ENCODE measurements at places on chromosomes 1 and 21.

DNA sequence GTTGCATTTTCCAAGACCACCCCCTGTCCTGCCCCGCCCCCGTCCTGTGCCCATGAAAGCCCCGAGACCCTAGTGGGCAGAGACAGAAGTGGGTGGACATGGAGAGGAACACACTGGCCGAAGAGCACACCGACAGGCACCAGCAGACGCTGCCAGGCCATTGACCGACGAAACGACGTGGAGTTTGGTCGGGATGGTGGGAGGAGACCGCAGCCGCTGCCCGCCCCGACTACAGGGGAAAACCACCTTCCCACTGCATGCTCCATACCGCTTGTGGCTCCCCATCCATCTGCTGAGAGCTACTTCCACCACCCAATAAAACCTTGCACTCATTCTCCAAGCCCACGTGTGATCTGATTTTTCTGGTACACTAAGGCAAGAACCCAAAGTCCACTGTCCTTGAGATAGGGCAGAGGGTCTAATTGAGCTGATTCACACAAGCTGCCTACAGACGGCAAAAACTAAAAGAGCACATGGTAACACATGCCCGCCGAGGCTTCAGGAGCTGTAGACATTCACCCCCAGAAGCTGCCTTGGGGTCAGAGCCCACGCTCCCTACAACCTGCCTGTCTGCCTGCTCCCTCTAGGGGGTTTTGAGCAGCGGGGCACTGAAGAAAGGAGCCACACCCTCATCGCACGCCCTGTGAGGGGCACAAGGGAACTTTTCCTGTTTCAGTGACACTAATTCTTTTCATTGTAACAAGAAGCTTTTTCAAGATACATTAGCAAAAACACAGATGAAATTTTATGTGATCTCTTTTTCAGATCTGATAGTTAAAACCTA, 81.2 kb upstream of the RAB3GAP2 start:
- DNase-seq, result no peak

- DNase-seq, result peak; percentile 99
Measured at GRCh38 chr1:156659988-156660751, 17.0 kb downstream of the NES start.

GRCh38 chr1:8598783-8599182, 218.7 kb downstream of the RERE start:
- no peak for DNase-seq

- DNase-seq, result no peak
Measured at GRCh38 chr1:154371436-154371835, 33.7 kb upstream of the IL6R start.

DNA sequence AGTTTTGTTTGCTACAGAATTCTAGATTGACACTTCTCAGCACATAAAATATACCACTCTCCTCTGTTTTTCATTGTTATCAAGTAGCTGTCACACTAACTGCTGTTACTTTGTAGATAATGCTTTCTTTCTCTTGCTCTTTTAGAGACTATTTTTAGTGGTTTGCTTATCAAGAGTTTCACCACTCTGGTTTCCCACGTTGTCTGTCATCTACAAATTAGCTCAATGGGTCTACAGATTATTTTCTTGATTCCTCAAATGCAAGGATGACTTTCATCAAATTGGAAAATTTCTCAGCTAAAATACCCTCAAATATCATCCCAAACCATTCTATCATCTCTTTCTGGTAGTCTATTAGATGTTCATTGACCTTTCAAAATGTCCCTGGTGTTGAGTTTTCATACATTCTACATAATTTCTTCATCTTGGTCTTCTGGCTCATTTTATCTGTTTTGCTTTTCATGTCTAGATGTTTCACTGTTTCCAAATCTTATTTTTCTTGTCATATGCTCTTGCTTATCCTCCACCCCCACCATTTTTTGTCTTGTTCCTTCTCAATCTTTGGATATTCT, 122.5 kb downstream of the TRIM33 start:
- DNase-seq, result no peak

GRCh38 chr21:43024439-43025136, 50.2 kb downstream of the PKNOX1 start:
- DNase-seq, result no peak

GRCh38 chr1:46341222-46342083, 846 bp downstream of the NSUN4 start:
- DNase-seq, result no peak

- no peak for DNase-seq
Measured at GRCh38 chr1:171901245-171901644, 59.9 kb downstream of the DNM3 start.

DNA sequence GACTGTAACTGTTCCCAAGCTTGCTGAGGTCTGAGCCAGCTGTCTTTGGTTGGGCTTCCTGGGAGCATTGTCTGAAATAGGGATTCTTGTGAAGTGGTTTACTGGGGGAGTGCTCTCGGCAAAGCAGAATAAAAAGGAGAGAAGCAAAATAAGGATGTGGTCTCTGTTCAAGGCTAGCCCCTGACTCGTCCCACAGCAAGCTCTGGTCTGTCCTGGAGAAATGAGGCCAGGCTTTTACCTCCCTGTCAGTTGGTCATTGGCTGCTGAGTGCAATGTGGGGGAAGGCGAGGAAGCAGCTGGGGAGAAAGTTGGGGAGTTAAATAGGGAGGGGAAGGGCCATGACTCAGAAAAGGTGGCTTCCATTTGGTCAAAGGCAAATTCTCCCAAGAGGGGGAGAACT, 303.9 kb upstream of the DUSP10 start:
- no peak for DNase-seq

DNA sequence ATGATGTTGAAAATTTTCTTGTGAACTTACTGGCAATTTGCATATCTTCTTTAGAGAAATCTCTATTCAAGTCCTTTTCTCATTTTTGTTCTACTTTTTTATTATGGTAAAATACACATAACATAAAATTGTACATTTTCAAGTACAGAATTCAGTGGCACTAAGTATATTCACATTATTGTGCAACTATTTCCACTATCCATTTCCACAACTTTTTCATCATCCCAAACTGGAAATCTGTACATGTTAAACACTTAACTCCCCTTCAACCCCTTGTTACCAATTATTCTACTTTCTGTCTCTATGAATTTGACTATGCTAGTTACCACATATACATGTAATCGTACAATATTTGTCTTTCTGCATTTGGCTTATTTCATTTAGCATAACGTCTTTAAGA, 19.4 kb downstream of the EPS15 start:
- no peak for DNase-seq

- no peak for DNase-seq
Measured at GRCh38 chr1:48450505-48450904, 21.5 kb downstream of the SPATA6 start.

DNA sequence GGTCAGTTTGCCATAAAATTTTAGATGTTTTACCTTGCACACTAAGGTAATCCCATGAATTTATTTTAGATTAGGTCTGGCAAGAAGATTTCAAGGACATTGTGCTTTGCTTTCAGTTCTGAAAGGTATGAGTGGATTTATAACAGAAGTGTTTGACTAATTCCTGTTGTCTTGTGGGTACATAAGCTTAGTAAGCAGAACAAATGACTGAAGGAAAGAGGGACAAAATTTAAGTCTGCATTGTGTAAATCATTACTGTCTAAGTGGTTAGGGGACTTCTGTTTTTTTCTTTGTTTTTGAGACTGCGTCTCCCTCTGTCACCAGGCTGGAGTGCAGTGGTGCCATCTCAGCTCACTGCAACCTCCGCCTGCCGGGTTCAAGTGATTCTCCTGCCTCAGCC, 60.1 kb downstream of the PKN2 start:
- no peak for DNase-seq

DNA sequence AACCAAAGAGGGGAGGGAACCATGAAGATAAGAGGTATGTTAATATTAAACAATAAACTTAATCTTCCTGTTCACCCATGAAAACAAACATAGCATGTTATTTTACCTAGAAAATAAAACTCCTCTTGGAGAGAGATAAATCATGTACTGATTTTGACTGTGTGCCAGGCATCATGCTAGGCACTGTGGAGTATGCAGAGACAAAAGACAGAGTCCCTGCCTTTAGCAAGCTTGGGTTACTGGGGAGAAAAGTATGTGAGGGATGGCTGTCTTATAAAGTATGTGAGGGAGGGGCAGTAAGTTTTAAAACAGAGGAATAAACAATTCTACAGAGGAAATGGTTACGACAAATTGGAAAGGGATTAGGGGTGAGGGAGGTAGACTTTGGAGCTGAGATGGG, 129.5 kb upstream of the BEND5 start:
- no peak for DNase-seq

DNA sequence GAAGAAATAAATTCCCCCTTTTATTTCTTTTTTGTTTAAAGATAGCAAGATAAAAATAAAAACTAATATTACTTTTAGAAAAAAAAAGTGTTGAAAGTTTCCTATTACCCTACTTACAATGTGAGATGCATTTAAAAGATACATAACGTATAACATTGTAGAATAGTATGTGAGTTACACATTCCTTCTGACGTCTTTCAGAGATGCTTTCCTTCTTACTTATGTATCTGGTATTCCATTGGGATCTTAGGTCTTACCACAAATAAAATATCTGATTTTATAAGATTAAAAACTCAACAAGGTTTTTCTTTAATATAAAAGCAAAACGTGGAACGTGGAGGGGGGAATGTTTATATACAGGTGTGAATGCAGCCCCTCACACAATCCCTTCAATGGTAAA, 147.2 kb upstream of the ETS2 start:
- DNase-seq, result no peak

DNA sequence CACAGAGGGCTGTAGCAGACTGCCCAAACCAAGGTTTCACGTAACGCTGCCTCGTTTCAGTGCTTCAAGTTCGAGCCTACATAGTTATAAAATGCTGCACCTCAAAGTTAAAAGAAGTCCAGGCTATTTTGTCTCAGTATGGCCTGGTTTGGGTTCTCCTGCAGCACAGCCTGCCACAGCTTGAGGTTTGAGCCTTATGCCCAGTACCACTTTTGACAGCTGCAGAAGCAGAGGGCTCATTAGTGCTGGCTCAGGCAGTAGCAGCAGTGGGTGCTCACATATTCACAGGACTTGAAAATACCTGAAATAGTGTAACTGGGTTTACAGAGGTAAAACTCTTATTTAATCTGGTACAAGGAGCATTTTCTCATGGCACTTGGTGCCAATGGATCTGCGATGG, 15.3 kb downstream of the SPATA46 start:
- no peak for DNase-seq

GRCh38 chr1:33466159-33466558, 6.3 kb upstream of the ZSCAN20 start:
- no peak for DNase-seq

DNA sequence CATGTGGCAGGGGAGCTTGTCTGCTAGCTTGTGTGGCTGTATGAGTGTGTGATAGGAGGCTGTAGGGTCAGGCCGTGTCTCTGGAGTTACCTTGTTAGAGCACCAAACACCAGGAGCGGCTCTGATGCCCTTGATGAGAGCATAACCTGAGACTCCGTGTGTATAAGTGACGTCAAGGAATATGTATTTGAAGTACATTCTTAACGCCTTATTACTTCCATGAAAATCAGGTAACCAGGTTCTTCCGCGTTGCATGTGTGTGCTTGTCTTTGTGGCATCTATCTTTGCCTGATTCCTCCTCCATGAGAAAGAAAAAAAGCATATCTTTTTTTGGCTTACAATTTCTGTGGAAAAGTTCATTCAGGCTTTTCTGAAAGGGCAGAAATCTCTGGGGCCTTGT, 4.6 kb downstream of the OLFML3 start:
- no peak for DNase-seq

DNA sequence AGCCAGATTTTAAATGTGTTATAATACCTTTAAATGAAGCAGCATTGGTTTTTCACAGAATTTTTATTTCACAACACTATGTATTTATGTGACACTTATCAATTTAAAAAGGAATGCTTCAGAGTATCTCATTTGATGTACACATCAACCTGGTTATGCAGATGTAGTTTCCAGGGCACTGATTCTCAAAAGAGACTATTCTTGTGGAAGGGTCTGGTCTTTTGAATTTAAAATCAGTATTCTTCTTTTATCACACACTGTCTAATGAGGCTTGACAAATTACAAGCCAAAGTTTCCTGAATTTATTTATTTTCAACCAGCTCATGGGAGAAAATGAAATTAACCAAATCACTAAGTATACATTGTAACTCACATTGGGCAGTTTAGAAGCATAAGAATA, 87.4 kb downstream of the NTPCR start:
- DNase-seq, result no peak

DNA sequence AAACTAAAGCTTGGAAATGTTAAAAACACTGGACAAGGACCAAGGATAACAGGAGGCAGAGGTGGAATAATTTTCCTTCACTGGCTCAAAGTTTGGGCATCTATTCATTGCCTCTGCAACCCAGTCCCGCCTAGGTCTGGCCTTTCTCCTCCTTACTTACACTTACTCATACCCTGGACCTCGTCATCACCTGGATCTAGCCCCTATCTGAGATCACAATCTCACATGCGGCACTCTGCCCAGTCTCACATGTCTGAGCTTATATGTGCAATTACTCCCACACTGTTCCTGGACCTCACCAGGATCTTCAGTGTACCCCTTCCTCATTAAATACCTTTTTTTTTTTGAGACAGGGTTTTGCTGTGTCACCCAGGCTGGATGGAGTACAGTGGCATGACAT, 37.6 kb downstream of the NVL start:
- no peak for DNase-seq

- no peak for DNase-seq
Measured at GRCh38 chr1:35179908-35180307, 13.0 kb downstream of the SFPQ start.

- DNase-seq, result no peak
Measured at GRCh38 chr1:78339490-78339889, 151.3 kb upstream of the PTGFR start.

DNA sequence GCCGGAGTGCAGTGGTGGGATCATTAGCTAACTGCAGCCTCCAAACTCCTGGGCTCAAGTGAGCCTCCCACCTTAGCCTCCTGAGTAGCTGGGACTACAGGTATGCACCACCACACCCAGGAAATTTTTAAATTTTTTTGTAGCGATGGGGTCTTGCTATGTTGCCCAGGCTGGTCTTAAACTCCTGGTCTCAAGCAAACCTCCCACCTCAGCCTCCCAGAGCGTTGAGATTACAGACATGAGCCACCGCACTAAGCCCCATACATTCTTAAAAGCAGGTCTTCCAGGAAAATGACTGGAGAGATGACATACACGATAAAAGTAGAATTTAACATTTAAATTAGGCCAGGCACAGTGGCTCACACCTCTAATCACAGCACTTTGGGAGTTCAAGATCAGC, 13.4 kb downstream of the MTFR1L start:
- DNase-seq, result no peak

- no peak for DNase-seq
Measured at GRCh38 chr1:216820345-216820744, 97.1 kb upstream of the ESRRG start.

GRCh38 chr21:36538761-36539160, 58.8 kb upstream of the CLDN14 start:
- peak; percentile 60 for DNase-seq

- DNase-seq, result no peak
Measured at GRCh38 chr1:46197964-46198811, at the start of gene POMGNT1. POMGNT1 (minus strand) TSS chr1:46198434; CDS start chr1:46197821, 613 bp downstream.
